NCI-H510A (cell line): ENCODE measurements at places on chromosomes 5 and 9.

DNA sequence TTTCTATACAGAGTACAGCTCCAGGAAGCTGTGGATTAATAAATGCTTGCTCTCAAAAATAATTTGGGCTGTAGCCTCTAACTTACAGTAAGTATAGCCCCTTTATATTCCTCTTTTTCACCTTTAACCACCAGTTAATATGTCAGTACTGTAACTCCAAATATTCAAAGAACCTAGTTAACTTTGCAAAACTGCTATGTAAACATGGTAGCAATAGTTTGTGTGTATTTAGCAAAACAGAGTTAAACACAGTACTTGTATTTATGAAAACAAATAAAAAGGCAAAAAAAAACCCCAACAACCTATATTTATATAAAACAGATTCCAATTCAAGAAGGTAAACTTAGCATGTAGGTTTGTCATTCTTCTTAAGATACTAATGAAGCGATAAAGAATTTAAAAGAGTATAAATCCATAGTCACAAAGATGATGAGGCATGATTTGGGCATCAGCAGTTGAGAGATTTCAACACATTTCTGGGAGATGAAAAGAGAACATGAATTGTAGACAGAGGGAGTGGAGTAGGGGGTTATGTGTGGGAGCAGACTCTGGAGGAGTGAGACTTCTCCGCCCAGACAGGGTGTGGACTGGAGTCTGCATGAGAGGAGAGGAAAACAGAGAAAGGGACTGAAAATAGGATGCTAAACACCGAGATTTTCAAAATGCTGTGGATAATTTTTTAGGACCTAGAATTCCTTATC is 47.0 kb upstream of the F2RL1 start:
- no peak for DNase-seq

DNA sequence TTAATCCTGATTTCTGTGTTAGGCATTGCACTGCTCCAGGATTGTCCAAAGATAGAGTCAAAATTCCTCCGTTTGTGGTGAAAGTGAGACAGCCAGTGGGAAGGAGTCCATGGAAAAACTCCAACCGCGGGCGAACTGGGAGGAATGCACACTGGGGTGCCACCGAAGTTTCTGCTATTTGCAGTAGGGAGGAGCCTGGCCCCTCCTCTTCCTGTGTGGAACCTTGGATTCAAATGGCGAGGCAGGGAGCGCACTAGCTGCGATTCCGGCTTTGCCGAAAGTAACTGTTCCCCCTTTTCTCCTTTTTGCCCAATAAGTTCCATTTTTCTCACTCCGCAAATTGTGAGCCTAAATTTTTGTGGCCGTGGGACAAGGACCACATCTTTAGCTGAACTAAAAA is 9.3 kb downstream of the BAAT start:
- DNase-seq: no peak

- DNase-seq: peak; percentile 18
Measured at GRCh38 chr9:98445576-98445975, 190.1 kb upstream of the TBC1D2 start.

GRCh38 chr9:137660144-137660543 is 41.3 kb downstream of the EHMT1 start:
- DNase-seq: no peak

DNA sequence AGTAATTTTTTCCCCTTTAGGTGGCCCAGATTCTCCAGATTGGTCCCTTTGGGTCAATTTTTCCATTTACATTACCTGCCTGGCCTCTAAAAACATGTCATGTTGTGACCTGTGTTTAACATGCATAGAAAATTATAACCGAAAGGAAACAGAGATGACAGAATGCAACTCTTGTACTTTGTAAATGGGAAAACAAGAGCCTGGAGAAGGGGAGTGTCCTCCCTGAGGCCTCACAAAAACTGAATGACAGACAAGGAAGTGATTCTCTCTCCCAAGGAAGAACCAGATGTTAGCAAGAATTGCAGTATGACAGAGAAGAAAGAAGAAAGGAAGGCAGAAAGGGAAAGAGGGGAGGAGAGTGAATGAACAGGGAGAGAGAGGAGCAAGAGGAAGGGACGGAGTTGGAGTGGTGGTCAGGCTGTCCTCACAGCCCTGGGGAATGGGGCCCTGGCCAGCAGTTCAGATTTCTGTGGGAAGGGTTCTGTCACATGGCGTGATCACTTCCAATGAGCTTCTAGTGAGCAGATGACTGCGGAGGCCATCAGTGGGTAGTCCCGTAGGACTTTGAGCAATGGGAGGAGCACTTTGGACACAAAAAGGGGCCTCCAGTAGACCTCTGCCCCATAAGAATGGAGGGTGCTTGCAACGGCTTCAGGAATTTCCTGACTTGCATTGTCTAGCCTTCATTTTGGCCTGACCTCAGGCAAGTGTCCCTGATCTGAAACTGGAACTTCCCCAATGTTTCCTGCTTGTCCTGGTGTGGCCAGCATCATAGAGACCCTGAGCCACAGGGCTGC is 31.6 kb downstream of the ABLIM3 start:
- no peak for DNase-seq

GRCh38 chr5:157708866-157709265 is 22.4 kb upstream of the THG1L start:
- no peak for DNase-seq

- no peak for DNase-seq
Measured at GRCh38 chr5:60473654-60474053, 226.3 kb downstream of the DEPDC1B start.

DNA sequence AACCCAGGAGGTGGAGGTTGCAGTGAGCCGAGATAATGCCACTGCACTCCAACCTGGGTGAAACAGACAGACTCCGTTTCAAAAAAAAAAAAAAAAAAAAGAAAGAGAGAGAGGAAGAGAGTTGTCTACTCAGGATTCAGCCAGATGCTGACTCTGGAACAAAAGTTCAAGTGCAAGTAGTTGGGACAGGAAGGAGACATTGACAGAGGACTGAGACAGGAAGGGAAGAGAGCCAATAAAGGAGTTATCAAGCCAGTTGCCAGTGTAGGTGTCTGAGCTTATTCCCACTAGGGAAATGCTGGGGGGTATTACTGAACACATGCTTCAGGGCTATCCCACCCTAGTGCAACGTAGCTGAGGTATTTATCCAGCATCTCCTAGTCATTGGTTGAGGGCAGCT is 147.7 kb upstream of the SLC1A3 start:
- DNase-seq: no peak

- DNase-seq: no peak
Measured at GRCh38 chr5:154179846-154180710, 10.5 kb upstream of the GALNT10 start.
